ENCODE measurements at places on chromosomes 1 and 21. TPM values are rescaled to one million over a fixed set of nuclear protein-coding genes. Genes with fewer than 3 reads are reported as not detected.

GPR153 gene
- 113 TPM for total RNA-seq

ZBED6 gene
- total RNA-seq = 12.9 TPM

CACNA1S gene
- not detected for total RNA-seq

AK5 gene
- 3.4 TPM for total RNA-seq

SPRR3 gene
- not detected for total RNA-seq

RAB7B gene
- total RNA-seq = not detected

CD101 gene
- 0.36 TPM for total RNA-seq

LCE1B gene
- total RNA-seq = not detected

PRAMEF27 gene
- total RNA-seq = not detected

DNA sequence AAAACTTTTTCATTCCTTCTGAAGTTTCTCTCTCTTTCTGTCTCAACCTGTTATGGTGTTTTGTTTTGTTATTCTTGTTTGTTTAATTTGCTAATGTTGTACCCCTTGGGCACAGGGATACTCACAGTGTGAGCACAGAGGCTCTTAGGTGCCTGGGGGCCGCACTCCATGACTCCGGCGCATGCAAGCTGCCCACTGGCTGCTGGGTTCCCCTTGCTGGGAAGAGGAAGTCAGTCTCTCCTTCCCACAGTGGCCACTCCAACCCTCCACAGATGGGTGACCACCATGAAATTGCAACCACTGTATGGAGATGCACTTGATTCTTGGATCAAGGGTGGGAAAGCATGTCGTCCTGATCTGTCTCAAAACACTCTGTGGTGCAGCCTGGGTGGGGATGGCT lies 4.6 kb upstream of the CD1A start:
- no peak for DNase-seq

GRCh38 chr1:32240140-32240951 lies 6.7 kb upstream of the FAM167B start:
- DNase-seq = peak; percentile 75

GRCh38 chr1:161324020-161324419 lies 9.8 kb downstream of the SDHC start:
- DNase-seq = no peak

DNA sequence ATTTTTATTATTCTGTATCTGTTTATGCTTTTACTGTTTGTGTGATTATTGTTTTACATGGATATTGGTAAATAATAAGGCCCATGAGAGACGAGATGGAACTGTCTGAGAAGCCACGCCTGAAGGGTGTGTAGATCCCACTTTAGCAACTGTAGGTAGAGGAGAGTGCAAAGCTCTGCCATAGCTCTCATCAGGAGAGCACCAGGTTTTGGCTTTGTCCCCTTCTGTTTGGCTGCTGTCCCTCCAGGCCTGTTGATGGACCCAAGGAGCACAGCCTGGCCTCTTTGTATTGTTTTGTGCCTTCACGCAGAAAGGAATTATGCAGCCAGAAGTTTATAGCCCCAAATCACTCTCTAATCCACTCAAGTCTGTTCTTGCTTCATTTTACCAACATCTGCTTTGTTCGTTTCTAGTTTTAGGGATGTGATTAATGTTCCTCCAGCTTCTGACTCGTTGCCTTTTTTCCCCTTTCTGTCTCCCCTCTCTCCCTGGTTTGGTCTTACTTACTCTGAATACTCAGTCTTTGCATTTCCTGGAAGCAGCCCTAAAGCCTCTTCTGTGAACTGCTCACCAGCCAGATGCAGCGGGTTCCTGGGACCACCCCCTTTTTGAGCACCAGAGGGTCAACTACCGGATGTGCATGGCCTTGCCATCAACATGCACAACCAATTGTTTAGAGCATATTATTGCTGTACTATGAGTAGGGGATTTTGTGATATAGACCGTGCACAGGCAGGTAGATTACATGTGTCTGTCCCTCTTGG lies 127.3 kb downstream of the HHAT start:
- DNase-seq = no peak

GRCh38 chr1:35884934-35885333 lies 1.9 kb downstream of the AGO1 start:
- no peak for DNase-seq

- peak; percentile 99 for DNase-seq
Observed at GRCh38 chr1:228837817-228838716, 102.8 kb downstream of the RHOU start.

DNA sequence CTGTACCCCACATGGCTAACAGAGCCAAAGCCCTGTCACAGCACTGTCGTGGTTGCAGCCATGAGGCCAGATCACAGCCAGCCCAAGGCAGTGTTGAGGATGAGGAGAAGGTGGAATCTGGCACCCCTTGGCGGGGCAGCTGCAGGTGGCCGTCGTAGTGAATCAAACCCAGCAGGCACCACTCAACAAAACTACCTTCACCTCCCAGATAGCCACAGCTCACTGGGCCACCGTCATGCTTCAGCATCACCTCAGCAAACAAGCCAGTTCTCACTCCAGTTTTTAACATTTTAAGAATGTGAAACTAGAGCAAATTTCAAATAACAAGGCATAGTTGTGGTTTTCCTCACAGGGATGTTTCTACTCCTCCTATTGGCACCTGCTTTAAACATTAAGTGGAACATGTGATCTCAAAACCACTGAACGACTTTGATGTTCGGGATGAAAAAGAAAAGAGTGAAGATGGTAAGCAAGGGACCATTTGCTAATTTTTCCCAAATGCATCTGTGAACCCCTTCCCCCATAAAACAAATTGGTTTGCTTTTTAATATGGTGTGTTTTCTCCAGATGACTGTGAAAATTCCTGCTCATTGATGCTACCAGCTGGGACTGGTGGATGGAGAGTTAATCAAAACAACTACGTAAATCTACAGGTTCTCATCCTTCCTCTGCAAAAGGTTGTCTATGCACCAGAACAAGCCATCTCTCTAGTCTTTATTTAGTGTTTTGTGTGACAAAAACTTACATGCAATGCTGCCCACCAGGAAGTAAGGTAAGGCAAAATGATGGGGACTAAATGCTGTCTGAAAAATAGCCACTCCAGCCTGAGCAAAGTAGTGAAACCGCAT lies 45.5 kb downstream of the TOR1AIP2 start:
- no peak for DNase-seq

- DNase-seq = no peak
Observed at GRCh38 chr1:87669674-87670073, 341.0 kb downstream of the LMO4 start.

- DNase-seq = no peak
Observed at GRCh38 chr1:43276673-43277072, 6.9 kb downstream of the TMEM125 start.

DNA sequence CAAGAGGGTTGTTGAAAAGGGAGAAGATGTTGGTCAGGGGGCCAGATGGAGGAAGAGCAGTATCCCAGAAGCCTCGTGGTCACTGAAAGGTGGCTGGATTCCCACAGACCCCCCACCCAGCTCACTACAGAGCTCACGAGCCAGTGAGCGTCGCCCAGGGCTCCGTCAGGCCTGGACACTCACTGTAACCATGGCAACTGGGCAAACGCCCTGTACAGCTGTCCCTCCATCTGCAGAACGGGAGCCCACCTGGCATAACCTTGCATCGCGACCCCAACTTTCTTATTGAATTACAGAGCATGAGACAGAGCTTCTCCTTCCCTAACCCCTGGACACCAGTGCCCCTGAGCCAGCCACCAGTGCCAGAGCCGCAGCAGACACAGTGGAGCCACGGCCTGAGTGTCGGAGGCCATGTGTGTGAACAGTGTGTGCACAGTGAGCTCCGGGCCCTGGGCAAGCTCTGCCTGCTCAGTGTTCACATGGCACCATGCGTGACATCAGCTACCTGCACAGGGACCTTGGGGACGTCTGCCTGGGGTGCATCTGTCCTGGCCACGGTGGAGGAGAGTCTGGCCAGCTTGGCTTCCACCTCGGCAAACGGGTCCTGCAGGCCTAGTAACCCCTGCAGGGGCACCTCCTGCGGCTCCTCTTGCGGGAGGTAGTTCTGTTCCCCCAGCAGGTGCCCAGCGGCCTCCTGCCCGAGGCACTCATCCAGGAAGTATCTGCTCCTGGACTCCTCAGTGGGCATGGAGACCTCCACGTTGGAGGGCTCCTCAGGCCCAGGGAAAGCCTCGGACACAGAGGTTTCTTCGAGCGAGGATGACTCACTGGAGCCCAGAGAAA lies 25.9 kb upstream of the DDOST start:
- no peak for DNase-seq

- DNase-seq = peak; percentile 67
Observed at GRCh38 chr1:240004086-240004749, 87.5 kb upstream of the FMN2 start.

GRCh38 chr1:47527653-47528272 lies 89.9 kb downstream of the FOXD2 start:
- DNase-seq = peak; percentile 62

GRCh38 chr21:45554477-45555175 lies 12.4 kb upstream of the SLC19A1 start:
- peak; percentile 78 for DNase-seq

All from PC-3 (cell line).